ENCODE measurements at places on chromosomes 3 and 15. TPM values are rescaled to one million over a fixed set of nuclear protein-coding genes. Genes with fewer than 3 reads are reported as not detected.

- H3K27ac ChIP-seq: no peak overlapping the region
- H3K27me3 ChIP-seq: no peaks in the 10 kb centered on the region
- peak; percentile 26 for DNase-seq
- H3K36me3 ChIP-seq: no peaks in the 10 kb centered on the region
These were observed 501.7 kb downstream of the SHQ1 start for GRCh38 chr3:72346526-72346926.

The NXPE3 gene
- total RNA-seq: 4.9 TPM

- H3K4me1 ChIP-seq: peaks cover 39% of the 10 kb centered on the region
- peak; percentile 76 for DNase-seq
- peak within 1 kb of the TSS; percentile 87 for H3K4me3 ChIP-seq
These were observed at the start of gene SPRED1 for GRCh38 chr15:38252481-38253350. TSS of gene SPRED1 (plus strand) at chr15:38252836. CDS start at chr15:38253186, 350 bp downstream.

The MME gene
- total RNA-seq: 1.3 TPM

The CHRD gene
- 1.1 TPM for total RNA-seq

GRCh38 chr3:14788644-14789043, 30.1 kb upstream of the FGD5 start:
- no peak for DNase-seq
- H3K27me3 ChIP-seq: no peaks in the 10 kb centered on the region
- no peaks in the 10 kb centered on the region for H3K36me3 ChIP-seq
- no peaks in the 10 kb centered on the region for H3K4me1 ChIP-seq

- no peaks in the 10 kb centered on the region for H3K36me3 ChIP-seq
- H3K4me1 ChIP-seq: no peaks in the 10 kb centered on the region
- H3K27me3 ChIP-seq: no peaks in the 10 kb centered on the region
- peak; percentile 11 for DNase-seq
- no peak overlapping the region for H3K4me3 ChIP-seq
These were observed 83.4 kb downstream of the MESD start for GRCh38 chr15:80906159-80906766.

DNA sequence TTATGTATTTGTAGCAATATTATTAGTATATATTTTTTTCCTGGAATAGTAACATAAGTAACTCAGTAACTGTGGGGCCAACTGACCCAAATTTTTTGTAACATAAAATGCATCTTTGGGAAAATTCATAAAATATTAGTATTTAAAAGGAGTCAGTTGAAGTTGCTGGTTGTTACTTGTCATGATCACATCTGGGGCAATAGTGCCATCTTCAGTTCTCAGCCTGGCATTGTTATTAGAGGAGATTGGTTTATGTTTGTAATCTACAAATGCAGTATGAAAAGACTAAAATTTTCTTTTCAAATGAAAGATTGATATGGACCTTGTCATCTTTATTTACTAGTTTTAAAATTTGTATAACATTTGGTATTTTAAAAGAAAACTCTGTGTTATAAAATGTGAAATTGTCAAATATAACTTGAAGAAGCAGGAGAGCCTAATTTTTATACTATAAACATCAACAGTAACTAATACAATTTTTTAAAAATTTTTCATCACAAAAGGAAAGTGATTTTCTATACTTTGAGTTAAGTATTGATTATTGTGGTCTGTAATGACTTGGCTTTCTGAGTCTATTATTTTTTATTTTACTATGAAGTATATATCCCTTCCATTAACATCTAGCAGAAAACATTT, 38.8 kb upstream of the MLF1 start:
- DNase-seq: peak; percentile 55
- H3K27me3 ChIP-seq: no peaks in the 10 kb centered on the region
- H3K4me3 ChIP-seq: no peak overlapping the region
- H3K27ac ChIP-seq: no peak overlapping the region
- no peaks in the 10 kb centered on the region for H3K4me1 ChIP-seq
- no peaks in the 10 kb centered on the region for H3K36me3 ChIP-seq

The ITIH4 gene
- 221 TPM for total RNA-seq

DNA sequence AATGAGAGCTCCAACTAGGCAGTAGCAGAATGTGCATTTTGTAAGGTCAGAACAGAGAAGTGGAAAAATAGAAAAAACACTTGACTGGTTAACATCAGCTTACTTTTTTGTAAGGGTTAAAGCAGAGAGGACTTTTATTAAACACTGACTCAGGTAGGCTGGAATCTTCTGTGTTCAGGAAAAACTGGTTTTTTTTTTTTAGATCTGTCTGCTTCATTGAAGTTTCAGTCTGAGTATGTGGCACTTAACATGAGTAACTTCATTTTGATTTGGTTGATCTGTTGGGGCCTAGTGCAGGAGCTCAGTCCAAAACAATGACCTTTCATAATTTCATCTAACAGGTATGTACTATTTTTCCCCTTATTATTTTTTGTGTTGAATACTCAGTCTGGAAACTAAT, 141.1 kb downstream of the DOCK3 start:
- no peaks in the 10 kb centered on the region for H3K36me3 ChIP-seq
- H3K27me3 ChIP-seq: no peaks in the 10 kb centered on the region
- no peak overlapping the region for H3K27ac ChIP-seq
- H3K4me3 ChIP-seq: no peak overlapping the region

The EFL1 gene
- total RNA-seq: 15.3 TPM

GRCh38 chr3:123668906-123669305, 84.1 kb upstream of the HACD2 start:
- no peaks in the 10 kb centered on the region for H3K36me3 ChIP-seq
- no peak overlapping the region for H3K27ac ChIP-seq
- no peak for DNase-seq
- no peaks in the 10 kb centered on the region for H3K27me3 ChIP-seq
- H3K4me1 ChIP-seq: peaks cover 7% of the 10 kb centered on the region

GRCh38 chr3:50806806-50807205, 132.1 kb downstream of the DOCK3 start:
- no peak for DNase-seq
- no peaks in the 10 kb centered on the region for H3K36me3 ChIP-seq
- no peaks in the 10 kb centered on the region for H3K27me3 ChIP-seq
- no peak overlapping the region for H3K27ac ChIP-seq

The GOLGA6D gene
- not detected for total RNA-seq

DNA sequence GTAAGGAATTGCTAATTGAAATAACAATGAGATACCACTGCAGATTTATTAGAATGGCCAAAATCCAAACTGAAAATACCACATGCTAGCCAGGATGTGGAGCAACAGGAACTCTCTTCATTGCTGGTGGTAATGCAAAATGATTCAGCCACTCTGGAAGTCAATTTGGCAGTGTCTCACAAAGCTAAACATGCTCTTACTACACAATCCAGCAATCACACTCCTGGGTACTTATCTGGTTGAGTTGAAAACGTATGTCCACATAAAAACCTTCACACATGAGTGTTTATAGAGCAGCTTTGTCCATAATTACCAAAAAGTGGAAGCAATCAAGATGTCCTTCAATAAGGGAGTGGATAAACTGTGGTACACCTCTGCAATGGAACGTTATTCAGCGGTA, 113.3 kb downstream of the SMAD6 start:
- no peak overlapping the region for H3K4me3 ChIP-seq
- H3K36me3 ChIP-seq: no peaks in the 10 kb centered on the region
- H3K4me1 ChIP-seq: no peaks in the 10 kb centered on the region
- no peak overlapping the region for H3K27ac ChIP-seq

- DNase-seq: peak; percentile 44
- H3K27me3 ChIP-seq: no peaks in the 10 kb centered on the region
- H3K4me1 ChIP-seq: no peaks in the 10 kb centered on the region
- no peaks in the 10 kb centered on the region for H3K36me3 ChIP-seq
- H3K4me3 ChIP-seq: no peak overlapping the region
These were observed 25.8 kb upstream of the RPL39L start for GRCh38 chr3:187165144-187165543.

DNA sequence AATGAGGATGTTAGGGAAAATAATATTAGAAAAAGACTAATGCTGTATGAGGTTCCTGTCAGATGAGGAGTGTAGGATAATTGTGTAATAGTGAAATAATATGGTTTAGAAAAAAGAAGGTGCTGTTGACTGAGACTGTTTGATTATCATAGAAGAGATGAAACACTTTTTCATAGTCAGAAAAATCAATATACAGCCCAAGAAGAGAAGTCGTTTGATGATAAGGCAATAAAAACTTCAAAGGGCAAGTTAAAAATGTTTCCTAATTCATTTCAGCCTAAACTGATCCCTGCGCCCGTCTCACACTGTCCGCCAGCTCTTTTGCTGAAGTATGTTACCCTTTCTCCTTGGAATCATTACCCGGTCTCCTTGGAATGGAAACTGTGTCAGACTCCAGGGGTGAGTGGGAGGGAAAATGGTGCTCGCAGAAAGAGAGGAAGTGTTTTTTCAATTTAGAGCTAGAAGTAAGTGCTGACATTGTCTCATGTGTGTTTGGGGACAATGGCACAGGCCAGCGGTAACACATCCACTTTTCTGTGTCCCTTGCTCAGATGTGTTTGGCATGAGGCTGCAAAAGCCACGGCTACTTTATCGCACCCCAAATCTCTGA, 23.6 kb downstream of the DUT start:
- H3K4me1 ChIP-seq: peaks cover 13% of the 10 kb centered on the region
- no peaks in the 10 kb centered on the region for H3K36me3 ChIP-seq
- DNase-seq: no peak

- no peaks in the 10 kb centered on the region for H3K27me3 ChIP-seq
- H3K4me3 ChIP-seq: no peak overlapping the region
- peaks cover 9% of the 10 kb centered on the region for H3K4me1 ChIP-seq
These were observed 50.8 kb upstream of the RPL32 start for GRCh38 chr3:12891985-12892839.

DNA sequence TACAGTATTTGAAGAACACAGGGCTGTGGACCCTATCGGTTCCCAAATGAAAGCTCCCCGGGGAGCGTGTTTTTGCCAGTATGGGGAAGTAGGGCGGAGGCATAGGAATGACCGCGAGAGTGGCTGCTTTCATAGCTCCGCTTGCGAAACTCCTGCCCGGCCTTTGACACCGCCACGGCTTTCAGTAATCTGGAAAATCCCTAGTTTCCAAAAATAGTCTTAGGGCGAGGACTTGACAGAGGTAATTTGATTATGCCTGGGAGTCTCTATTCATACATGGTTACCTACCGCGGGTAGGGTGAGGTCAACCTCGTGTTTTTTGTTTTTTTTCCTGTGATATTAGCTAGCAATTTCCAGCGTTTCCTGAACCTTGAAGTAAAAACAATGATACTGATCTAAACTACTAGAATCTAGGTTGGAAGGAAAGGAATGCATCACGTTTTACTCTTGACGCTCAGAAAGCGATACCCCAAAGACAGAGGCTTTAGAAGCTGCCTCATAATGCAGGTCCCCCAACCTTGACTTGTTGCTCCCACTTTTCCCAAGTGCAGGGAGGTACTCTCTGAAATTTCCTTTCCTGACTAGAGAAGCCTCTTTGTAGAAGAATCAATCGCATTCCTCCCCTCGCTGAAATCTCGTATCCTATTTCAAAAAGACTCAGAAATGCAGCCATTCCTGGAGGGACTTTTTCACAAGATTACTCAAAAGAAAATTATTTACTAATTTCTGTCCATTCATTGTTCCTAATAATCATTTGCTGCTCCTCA, 894 bp upstream of the CCNL1 start:
- peaks cover 41% of the 10 kb centered on the region for H3K4me1 ChIP-seq
- DNase-seq: peak; percentile 89
- no peak overlapping the region for H3K4me3 ChIP-seq

- no peaks in the 10 kb centered on the region for H3K27me3 ChIP-seq
- no peak overlapping the region for H3K4me3 ChIP-seq
- H3K27ac ChIP-seq: no peak overlapping the region
- DNase-seq: peak; percentile 39
- peaks cover 17% of the 10 kb centered on the region for H3K4me1 ChIP-seq
- no peaks in the 10 kb centered on the region for H3K36me3 ChIP-seq
These were observed 274.7 kb downstream of the CD47 start for GRCh38 chr3:107816107-107816506.

DNA sequence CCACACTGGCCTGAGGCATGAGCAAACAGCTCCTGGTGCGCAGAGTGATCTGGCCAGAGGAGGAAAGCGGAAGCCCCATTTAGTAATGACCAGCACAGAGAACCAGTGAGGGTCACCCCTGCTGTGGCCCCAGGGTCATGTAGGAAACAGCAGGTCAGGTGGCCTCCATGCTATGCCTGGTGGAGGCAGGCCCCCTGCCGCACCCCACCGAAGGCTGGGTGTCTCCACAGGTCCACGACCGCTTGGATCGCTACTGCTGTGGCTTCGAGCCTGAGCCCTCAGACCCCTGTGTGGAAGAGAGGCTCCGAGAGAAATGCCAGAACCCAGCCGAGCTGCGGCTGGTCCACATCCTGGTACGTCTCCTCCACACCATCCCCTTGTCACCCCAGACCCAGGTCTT, 52.6 kb downstream of the POMGNT2 start:
- no peaks in the 10 kb centered on the region for H3K27me3 ChIP-seq
- no peaks in the 10 kb centered on the region for H3K36me3 ChIP-seq
- DNase-seq: no peak
- H3K4me3 ChIP-seq: no peak overlapping the region
- H3K4me1 ChIP-seq: no peaks in the 10 kb centered on the region

The GOLGA8G gene
- total RNA-seq: not detected

The CELF6 gene
- total RNA-seq: 2.7 TPM

The IMPG2 gene
- 0.35 TPM for total RNA-seq

GRCh38 chr3:101984356-101984755, 135.0 kb downstream of the NFKBIZ start:
- no peak overlapping the region for H3K4me3 ChIP-seq
- no peak overlapping the region for H3K27ac ChIP-seq
- H3K4me1 ChIP-seq: no peaks in the 10 kb centered on the region
- no peaks in the 10 kb centered on the region for H3K36me3 ChIP-seq

The HCLS1 gene
- 18.1 TPM for total RNA-seq

The SLC24A5 gene
- not detected for total RNA-seq

DNA sequence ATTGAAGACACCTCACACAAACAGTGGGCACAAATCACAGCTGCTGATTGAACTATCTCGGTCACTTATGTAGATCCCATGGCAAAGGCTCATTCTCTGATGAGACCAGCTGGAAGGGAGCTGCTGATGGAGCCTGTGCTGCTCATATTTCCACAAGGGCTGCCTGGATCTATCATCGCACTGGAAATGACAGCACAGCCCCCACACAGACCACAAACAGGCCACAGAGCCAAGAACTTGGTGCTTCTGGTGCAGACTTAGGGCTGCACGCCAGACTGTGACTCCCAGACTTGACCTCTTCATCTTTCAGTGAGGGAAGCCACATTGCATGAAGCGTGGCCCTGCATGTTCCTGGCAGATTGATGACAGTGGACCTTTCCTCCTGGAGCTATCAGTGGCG, 197.6 kb downstream of the MINAR1 start:
- no peaks in the 10 kb centered on the region for H3K36me3 ChIP-seq
- no peaks in the 10 kb centered on the region for H3K4me1 ChIP-seq
- no peak overlapping the region for H3K4me3 ChIP-seq

The ST8SIA2 gene
- 0.34 TPM for total RNA-seq

DNA sequence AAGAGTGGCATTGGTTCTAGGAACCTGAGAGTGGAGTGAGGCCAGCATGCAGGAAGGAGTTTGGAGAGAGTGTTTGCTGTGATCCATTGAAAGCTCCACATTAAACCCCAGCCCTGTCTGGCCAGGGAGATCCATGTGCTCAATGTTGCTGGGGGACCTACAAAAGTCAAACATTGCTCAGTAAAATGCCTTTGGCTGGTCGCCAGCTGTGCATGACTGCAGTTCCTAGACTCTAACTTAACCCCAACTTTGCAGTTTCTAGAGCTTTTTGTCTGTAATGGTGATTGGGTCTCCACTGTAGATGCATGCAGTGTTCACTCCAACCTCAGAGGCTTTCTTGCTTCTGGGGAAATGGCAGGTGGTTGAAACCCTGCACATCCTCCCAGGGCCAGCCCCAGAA, 99.7 kb upstream of the ABHD17C start:
- no peak overlapping the region for H3K27ac ChIP-seq
- no peak overlapping the region for H3K4me3 ChIP-seq
- H3K36me3 ChIP-seq: no peaks in the 10 kb centered on the region
- no peak for DNase-seq
- H3K4me1 ChIP-seq: no peaks in the 10 kb centered on the region

GRCh38 chr3:147413686-147414389, 4.7 kb downstream of the ZIC1 start:
- H3K4me3 ChIP-seq: no peak overlapping the region
- H3K27ac ChIP-seq: no peak overlapping the region
- H3K27me3 ChIP-seq: peaks cover 84% of the 10 kb centered on the region
- H3K36me3 ChIP-seq: no peaks in the 10 kb centered on the region
- no peak for DNase-seq
